ENCODE measurements at places on chromosomes 4 and X.

DNA sequence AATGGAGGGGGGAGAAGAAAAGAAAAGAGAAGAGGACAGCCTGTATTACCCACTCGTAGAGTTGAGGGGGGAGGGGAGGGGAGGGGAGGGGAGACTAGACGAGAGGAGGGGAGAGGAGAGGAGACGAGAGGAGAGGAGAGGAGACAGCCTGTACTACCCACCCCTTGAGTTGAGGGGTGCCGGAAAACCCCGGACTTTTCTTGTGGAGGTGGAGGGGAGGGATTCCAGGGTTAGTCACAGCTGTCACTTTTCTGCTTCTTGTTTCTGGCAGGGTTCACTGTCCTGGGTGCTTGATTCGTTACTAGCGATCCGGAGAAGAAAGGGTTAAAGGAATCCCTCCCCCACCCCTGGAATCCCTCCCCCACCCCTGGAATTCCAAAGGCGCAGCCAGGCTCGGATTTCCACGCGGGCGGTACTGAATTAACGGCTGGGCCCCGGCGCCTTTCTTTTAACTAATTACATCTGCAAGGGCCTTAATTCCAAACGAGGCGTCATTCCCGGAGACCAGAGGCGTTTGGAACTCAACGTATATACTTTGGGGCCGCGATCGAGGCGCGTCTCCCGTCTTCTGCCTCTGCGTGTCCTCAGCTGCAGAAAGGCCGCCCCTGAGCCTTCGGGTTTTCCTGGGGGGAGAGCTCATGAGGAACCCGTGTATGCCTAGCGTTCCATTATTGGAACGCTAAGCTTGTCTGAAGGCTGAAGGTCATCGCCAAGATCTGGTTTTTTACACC is 20.1 kb upstream of the CSF2RA start:
- no peak for DNase-seq

DNA sequence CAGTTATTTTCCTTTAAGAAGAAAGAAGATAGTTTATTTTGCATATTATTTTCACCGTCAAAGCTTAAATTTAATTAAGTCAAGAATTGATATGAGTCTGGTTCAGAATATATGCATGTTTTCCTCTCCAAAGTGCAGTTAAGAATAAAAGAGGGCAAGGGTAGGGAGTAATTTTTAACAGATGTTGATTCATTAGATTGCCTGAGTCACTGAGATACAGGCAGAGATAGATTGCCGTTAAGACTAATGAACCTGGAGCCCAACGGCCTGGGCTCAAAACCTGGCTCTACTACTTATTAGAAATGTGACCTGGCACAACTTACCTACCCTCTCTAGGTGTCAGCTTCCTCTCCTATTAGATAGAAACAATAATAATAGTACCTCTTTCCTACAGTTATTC is 1037.4 kb upstream of the PABPC4L start:
- DNase-seq: no peak

GRCh38 chr4:93617606-93618005 is 210.9 kb upstream of the ATOH1 start:
- DNase-seq: no peak

DNA sequence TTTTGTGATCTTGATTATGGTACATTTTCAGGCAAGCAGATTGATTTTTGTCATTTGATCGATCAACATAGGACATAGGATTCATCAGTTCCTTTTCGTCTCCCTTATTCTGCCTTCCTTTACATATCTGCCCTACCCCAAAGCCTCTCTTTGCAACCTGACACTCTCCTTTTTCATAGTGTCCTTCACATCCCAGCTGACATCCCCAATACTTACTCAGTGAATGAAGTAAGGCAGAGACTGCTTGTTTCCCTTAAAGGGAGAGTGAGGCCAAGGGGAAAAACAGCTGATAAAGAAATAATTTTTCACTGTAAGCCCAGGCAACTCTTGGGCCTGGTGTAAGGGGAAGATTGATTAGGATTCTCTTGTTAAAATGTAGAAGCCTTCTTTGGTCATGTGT is 69.8 kb downstream of the GBA3 start:
- DNase-seq: no peak

DNA sequence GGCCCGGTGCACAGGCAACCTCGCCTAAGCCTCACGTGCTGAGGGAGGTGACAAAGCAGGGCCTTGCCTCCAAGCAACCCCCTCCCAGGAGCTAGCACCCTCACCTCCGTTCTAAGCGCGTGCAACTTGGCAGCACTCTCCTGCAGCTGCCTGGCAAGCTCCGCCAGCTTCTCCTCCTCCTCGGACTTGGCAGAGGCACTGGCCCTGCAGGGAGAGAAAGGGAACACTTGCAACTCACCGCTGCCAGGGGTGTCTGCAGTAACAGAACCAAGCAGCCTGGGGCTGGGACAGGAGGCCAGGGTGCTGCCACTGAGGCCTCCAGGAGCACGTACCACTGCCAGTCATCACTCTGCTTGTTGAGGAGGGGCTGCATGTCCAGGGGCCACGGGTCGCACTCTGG is 10.3 kb upstream of the TREX2 start:
- no peak for DNase-seq

DNA sequence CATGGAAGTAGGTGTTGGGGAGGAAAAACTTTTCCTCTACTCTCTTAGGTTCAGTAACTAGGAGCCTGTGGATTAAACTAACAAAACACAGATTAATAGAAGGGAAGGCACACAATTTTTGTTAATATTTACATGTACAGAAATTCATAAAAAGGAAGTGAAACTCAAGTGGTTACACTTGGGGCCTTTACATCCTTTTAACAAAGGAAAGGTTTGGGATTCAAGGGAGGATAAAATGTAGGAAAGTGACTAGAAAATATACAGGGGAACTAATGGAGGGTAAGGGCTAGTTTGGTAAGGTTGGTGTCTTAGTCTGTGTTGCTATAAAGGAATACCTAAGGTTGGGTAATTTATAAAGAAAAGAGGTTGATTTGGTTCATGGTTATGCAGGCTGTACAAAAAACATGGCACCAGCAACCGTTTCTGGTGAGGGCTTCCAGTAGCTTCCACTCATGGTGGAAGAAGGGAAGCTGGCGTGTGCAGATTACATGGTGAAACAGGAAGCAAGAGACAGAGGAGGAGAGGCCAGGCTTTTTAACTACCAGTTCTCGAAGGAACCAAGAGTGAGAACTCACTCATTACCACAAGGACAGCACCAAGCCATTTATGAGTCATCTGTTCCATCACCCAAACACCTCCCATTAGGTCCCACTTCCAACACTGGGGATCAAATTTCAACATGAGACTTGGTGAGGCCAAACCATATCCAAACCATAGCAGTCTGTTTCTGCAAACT is 124.4 kb downstream of the CHRDL1 start:
- no peak for DNase-seq

DNA sequence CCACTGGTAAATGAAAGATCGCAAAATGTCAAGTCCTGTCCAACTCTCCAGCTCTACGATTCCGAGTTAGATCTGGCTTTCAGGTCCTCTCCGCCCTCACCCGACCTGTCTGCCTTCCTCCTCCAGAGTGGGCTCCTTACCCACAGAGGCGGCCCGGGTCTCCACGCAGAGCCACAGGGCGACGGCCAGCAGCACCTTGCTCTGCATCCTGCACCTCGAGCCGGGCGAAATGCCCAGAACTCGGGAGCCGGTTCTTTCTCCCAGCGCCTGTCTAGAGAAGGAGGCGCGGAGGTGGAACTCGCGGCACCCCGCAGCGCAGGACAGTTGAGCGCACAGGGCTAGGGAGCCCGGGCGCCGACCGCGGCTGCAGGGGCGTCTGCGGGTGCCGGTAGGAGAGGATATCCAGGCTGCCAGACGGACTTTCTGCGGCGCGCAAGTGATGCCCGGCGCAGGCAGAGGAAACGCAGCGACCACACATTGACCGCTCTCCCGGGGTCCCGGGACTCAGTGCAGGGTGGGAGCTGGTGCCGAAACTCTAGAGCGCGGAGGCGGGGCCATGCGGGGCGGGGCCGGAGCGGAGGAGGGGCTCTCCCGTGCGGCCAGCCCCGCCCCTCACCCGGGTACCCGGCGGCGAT is at the start of gene KDR:
TSS of gene KDR (minus strand) at position 509 of the 635 bp plus-strand sequence. CDS start at position 207, 302 bp downstream.
- no peak for DNase-seq

Measured in activated T-helper 1 cell treated with anti-CD3 and anti-CD28 coated beads, Interleukin-2, amount 50 U/mL, for 16 hours (primary cell).